ENCODE measurements at places on chromosomes 11 and 22. TPM values are rescaled to one million over a fixed set of nuclear protein-coding genes. Genes with fewer than 3 reads are reported as not detected.

Gene LINC01488
- total RNA-seq = not detected

Gene SYVN1
- total RNA-seq = 7.3 TPM

Gene GSTT2
- not detected for total RNA-seq

Gene MS4A6A
- 0.65 TPM for total RNA-seq

Gene ARL2
- 126 TPM for total RNA-seq

Gene MRGPRE
- total RNA-seq = not detected

Gene CYP2D6
- total RNA-seq = 0.50 TPM

Measured in bladder microvascular endothelial cell (primary cell).